Left lung (tissue), 14 donors: ENCODE measurements at places on chromosomes 4 and X. TPM values are rescaled to one million over a fixed set of nuclear protein-coding genes. Genes with fewer than 3 reads are reported as not detected.

GRCh38 chrX:152958047-152958446 is 35.9 kb downstream of the PNMA5 start:
- no peak for DNase-seq

DNA sequence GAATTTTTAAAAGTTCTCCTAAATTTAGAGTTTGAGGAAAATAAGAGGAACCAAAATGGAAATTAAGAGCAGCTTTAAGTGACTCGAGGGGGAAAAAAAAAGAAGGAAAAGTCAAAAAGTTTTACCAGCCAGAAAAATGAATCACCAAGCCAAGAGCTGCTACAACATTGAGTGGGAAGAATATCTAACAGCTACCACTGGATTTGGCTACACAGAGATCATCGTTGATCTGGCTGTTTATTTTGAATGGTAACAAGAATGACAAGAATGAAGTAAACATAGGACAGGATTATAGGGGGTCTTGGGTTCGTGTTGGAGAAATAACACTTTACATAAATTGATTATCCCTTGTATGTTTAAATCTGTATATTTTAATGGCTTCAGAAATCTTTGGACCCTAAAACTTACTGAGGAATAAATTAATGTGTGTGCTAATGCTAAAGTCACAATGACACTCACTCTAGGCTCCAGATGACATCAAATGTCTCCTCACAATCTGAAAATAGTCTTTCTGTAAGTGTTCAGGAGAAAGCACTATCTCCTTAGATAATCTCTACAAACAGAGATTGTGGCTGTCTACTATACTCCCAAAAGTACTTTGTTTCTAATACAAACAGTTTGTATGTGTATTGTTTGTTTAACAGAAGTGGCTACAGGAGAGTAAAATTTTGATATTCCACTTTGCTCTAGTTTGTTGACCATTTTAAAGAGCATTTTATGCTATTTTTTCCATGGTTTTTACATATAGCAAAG is 3.1 kb upstream of the CSN3 start:
- DNase-seq: peak; percentile 19

GRCh38 chr4:77075869-77076799 is at the start of gene CCNI:
CCNI (minus strand) TSS chr4:77075989; CDS start chr4:77066362, 9,627 bp downstream.
- peak; percentile 97 for DNase-seq

DNA sequence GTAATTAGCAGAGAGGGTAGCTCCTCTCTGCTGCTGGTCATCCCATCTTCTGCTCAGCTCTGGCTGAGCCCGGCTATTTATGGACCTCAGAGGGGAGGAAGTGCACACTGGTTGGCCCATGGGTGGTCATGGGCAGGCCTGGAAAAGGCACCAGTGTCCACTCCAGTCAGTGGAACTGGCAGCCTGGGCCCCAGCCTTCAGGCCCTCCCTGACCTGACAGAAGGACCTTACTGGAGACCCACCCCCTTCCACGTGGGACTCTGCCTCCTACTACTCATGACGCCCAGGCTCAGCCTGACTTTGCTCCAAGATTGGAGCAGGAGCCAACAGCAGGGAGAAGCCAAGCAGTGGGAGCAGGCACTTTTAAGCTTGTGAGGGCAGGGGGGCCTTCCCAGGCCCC is 8.0 kb upstream of the ART3 start:
- no peak for DNase-seq

SPACA5 gene
- not detected for total RNA-seq

GRCh38 chrX:110004731-110005369 is 1.9 kb downstream of the TMEM164 start:
- DNase-seq: no peak

EDA2R gene
- total RNA-seq: 7.9 TPM

GRCh38 chr4:22389240-22389870 is 126.5 kb downstream of the ADGRA3 start:
- no peak for DNase-seq

ARHGAP6 gene
- 12.9 TPM for total RNA-seq

GRCh38 chr4:176001151-176002006 is 64.3 kb upstream of the WDR17 start:
- DNase-seq: peak; percentile 77

CCDC110 gene
- 1.3 TPM for total RNA-seq

DNA sequence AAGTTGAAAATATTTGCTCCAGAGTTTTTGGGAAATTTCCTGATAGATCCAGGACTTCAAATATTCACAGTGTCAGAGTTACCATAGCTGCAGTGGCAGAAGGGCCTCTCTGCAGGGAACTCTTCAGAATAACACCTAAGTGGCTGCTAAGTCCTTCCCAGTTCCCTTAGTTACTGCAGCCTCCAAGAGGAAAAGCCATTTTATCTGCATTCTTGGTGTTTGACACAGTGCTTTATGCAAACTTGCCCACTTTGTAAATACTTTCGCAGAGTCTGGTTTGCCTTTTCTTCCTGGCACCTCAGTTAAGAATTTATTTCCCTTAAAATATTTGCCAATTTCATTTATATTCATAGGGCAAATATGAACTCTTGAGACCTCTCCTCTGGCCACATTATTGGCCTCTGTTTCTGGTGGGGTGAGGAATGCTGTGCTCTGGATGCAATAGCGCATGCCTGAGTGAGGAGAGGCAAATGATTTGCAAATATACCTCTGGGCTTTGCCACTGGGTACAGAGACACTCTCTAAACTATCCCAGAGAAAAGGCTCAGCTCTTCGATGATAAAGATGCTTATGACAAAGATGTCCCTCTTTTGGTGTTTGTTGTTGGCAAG is 566.3 kb upstream of the NR3C2 start:
- peak; percentile 45 for DNase-seq

DNA sequence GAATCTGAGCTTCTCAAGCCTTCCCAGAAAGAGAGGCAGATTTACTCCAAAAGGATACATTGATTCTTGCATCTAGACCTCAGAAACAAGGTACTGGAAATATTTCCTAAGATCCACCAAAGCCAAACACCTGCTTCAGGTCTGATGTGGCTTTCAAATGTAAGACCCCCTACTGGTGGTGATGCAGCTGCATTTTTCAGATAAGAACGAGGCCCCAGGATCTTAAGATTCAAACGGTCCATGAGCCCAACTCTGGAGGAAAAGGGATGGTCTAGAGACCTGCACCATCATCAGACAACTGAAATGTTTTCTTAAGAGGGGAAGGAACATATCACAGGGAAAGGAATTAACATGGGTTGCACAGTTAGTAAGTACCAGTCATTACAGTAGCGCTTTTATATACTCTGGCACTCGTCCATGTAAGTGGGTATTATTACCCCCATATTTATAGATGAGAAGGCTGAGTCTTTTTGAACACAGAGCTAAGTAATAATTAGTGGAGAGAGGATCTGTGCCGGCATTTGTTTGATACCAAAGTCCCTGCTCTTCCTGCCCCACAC is 73.7 kb downstream of the LEF1 start:
- no peak for DNase-seq

DNA sequence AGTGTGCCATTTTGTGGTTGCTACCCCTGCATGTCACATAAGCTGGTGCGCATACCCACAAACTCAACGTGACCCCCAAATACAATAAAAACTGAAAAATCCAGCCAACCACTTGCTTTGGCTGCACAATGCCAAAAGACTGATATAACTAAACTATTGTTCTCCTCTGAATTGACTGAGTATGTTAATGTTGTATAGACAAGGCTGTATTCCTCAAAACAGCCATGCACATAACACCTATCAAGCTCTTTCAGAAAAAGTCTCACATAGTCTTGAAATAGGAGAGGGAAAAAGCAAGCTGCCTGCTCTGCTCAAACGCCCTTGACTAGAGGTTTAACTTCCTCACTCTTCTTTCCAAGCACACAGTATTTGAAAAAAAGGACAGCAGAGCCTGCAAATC is 126.4 kb upstream of the NOCT start:
- no peak for DNase-seq

XKRX gene
- 14.3 TPM for total RNA-seq

DRP2 gene
- total RNA-seq: 0.09 TPM

EPGN gene
- total RNA-seq: not detected

- no peak for DNase-seq
Observed at GRCh38 chrX:72060196-72060920, 71.4 kb downstream of the RTL5 start.

PNMA6E gene
- not detected for total RNA-seq

- DNase-seq: no peak
Observed at GRCh38 chrX:29422034-29422433, 793.3 kb upstream of the MAGEB2 start.

TMEM156 gene
- 1.1 TPM for total RNA-seq

- DNase-seq: no peak
Observed at GRCh38 chrX:65607070-65607742, 60.2 kb upstream of the MSN start.

CLDN24 gene
- not detected for total RNA-seq

GRCh38 chr4:171846893-171847292 is 33.7 kb downstream of the GALNTL6 start:
- DNase-seq: no peak

- DNase-seq: no peak
Observed at GRCh38 chrX:111168314-111168713, 72.3 kb downstream of the PAK3 start.

DNA sequence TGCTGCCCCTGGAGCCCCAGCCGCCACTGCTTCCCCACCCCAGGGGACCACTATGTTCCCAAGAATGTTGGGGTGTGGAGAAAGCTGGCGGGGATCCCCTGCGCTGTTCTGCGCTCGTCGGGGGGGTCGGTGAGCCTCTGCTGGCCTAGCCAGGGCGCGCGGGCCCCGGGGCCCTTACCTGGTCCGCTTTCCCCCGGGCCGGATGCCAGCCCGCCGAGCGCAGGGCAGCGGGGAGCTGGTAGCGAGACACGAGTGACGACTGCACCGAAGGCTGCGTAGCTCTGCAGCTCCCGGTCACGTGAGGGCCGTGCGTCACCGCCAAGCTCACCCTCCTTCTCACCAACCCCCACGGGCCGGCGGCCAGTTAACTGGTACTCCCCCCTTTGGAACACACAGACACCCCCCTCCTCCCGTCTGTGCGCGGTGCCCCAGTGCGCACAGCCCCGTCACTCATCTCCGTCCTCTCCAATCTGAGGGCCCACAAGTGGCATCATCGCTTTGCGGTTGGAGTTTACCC is at the start of gene BEX1:
Gene BEX1, minus strand, starts transcription at position 254 of the 517 bp plus-strand sequence. CDS start 897 bp downstream, outside the sequence.
- DNase-seq: peak; percentile 74
